ENCODE measurements at places on chromosomes 4 and X.

DNA sequence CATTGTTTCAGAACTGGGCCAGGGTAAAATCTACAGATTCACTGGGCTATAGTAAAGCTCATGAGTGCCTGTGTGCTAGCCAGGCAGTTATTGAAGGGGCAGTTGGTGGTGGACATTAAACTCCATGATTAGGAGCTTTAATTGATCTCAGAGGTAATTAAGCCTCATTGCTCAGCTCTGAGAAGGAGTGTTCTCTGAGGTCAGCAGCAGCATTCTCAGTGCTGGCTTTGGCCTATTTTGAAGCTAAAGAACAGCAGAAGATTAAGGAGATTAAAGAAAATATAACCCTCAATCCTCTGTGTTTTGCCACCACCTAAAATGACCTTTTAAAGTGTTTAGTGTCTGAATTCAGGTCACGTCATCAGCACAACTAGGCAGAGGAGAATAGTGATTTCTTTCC is 42.5 kb downstream of the EGF start:
- DNase-seq, result no peak

GRCh38 chr4:73486497-73486896 is 5.0 kb downstream of the AFM start:
- no peak for DNase-seq

GRCh38 chr4:80740375-80740774 is 290.1 kb upstream of the BMP3 start:
- no peak for DNase-seq

DNA sequence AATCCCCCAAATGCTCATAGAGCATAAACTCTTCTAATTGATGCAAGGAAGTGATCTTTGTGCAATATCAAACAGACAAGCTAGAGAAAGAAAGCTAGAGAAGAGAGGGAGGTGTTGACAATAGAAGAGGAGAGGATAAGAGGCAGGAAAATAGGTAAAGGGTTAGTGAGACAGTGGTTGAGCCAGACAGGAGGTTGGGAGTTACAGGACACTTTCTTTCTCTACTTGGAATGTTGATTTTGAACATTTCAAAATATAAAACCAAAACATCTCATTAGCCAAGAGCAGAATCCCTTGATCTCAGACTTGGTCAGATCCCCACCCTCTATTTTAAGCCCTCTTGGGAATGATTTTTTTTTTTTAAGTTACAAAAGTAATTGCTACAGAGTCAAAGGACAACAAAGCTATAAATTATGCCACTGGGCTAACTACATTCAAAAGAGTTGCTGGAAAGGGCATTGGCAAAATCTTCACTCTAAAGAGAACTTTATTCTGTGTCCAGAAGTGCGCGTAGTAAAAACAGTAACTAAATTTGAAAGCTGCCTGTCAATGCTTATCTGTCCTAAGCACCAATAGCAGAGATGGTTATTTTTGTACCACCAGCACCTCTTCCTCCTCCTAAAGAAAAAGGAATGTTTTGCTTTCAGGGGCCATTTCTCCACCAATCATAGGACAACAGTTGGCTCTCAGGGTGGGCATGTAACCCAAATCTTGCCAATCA is 133.8 kb downstream of the PDGFC start:
- no peak for DNase-seq

DNA sequence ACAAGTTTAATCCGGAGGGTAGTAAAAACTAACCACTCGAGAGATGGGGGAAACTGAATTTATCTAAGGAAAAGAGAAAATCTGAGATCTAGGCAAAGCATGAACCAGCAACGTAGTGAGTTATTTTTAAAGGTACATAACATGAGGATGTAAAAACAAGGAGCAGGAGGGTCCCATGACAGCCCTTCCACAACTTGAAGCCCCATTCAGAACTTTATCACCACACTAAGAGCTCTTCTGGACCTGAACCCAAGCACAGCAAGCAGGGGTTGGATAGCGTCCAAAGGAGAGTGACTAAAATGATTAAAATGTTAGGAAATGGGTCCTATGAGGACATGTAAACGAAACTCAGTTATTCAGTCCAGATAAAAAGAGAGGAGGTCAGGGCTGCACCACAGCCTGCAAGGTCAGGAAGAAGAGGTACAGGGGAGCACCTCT is 16.2 kb downstream of the SH3RF1 start:
- DNase-seq, result no peak

DNA sequence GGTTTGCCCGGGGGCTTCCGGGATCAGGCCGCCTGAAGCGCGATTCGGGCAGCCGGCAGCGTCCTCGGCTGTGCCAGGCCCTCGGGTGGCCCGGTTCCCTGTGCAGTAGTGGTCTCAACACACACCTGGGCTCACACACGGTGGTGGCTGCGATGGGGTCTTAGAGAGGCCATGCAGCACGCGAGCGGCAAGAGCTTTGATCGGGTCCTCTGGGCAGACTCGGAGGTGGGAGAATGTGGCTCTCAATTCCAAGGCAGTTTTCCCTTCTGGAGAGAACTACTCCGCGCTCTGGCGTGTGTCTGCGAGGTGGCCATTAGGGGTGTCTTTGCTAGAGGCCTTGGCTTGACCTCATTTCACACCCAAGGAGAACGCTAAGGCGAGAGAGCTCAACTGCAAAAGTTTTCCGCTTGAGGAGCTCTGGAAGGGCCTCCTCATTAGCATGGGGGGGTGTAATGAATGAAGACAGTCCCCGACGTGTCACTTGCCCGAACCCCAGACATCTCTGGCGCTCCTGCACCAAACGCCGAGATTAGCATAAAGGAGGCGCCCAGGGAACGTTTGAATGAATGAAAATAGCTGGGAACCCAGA is 771 bp upstream of the RBPJ start:
- DNase-seq, result peak; percentile 35

Measured in activated T-cell treated with anti-CD3 and anti-CD28 coated beads for 4 hours (primary cell).